ENCODE measurements at places on chromosomes 12 and 14.

DNA sequence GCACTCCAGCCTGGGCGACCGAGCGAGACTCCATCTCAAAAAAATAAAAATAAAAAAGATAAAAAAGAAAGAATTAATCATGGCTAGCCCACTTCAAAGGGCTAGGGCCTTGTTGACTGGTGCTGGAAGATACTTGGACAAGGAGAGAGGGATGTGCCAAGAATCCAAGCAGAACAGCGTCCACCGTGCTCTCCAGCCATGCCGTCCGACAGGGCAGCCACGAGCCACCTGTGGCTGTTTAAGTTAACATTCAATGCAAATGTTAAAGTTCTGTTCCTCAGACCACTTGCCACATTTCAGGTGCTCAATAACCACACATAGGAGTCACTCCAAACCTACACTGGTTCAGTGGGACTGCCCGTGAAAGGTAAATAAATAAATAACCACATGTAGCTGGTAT lies 21.4 kb downstream of the SLC6A13 start:
- DNase-seq, result no peak

- DNase-seq, result no peak
Measured at GRCh38 chr14:54623279-54624004, 56.5 kb downstream of the SAMD4A start.

DNA sequence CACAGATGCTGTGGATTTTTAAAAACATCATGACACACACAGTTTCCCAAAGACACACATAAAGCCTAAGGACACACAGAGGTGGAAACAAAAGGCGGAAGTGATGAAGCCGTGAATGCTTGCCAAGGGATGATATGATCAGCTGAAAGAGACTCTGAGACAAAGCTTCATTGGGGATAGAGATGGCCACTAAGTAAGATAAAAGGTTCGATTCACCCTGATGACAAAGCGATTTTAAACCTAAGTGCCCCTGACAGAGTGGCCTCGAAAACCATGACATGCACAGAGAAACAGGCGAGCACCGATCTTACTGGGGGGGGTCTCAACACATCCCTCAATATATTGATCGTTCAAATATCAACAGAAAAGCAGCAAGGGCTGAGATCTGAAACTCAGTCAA lies 20.3 kb upstream of the EIF5 start:
- DNase-seq, result peak; percentile 25

DNA sequence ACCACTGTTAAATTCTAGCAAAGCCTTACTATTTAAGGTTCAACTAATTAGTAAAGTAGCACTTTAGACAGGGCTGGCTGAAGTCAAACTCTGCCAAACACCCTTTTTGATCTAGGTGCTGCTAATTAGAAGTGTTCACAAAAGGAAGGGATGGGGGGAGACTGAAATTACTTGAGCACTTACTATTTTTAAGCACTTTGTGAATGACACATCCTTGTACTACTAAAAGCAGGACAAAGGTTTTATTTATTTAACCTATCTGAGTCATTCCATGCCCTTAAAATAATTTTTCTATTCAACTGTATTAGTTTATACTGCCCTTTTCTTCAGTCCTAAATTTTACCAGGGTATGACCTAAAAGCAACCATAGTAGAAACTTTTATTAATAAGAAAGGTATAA lies 20.1 kb downstream of the MBIP start:
- DNase-seq, result no peak

DNA sequence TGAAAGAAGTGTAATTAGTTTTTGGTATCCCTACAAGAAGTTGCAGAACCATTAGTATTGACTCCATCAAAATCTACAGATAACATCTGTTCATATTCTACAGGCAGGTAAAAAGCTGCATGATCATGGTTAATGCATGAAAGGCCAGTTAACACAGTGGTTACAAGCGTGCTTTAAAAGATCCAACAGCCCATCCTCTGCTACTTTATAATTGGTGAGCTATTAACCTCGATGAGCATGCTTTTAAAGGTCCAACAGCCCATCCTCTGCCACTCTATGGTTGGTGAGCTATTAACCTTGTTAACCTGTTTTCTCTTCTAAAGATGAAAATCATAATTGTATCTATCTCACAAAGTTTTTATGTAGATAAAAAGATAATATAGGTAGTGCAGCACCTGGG lies 289.3 kb downstream of the DUSP6 start:
- no peak for DNase-seq

DNA sequence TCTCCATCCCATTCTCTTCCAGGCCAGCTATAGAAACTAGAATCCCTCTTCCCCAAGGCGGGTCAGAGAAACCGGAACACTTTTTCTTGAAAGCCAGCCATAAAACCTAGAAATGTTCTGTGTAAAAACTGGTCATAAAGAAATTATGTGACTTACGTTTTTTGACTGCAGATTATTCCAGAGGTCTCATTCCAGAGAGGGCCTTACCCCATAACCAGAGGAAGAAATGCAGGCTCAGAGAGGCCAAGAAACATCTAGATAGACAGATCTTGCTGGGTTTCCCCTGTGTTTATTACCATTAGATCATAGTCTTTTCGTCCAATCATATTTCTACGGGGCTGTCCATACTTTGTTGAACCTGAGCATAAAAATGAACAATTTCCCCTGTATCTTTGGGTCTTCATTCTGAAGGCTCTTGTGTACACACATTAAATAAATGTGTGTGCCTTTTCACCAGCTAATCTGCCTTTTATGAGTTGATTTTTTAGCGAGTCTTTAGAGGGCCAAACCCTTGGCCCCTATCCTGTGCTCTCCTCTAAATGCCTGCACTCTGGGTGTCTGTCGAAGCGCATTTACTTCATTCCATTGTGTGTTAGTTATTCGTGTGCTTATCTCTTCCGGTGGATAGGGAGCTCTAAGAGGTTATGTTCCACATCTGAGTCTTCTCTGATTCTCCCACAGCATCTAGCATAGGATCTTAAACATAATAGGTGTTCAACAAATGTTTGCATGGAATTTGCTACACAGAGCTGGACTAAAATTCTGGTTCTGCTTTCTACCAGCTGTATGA lies 163.0 kb downstream of the ADCK1 start:
- no peak for DNase-seq

DNA sequence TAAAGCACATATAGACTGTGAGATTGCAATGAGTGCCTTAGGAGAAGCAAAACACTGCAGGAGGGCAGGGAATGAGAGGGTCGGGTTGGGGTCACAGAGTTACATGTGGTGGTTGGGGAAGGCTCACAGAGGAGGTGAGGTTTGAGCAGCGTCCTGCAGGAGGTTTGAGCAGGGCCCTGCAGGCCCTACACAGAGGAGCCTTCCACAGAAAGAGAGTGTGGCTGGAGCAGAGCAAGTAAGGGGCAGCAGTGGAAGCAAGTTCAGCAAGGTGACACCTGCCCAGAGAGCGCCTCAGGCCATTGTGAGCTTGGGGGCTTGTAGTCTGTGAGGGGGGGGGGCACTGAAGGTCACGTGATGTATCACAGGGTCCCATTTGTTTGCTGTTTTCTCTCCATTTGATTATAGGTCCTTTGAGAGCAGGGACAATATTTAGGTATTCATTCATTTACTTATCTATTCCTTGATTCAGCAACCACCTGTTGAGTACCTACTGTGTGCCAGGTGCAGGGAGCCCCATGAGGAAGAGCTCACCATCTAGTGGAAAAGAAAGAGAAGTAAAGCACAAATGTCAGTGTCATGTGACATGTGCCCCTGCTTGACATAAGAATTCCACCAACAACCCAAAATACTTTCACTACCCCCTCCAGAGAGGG lies 56.6 kb downstream of the GALNT16 start:
- no peak for DNase-seq

- DNase-seq, result peak; percentile 60
Measured at GRCh38 chr12:89464974-89465592, 59.5 kb downstream of the GALNT4 start.

DNA sequence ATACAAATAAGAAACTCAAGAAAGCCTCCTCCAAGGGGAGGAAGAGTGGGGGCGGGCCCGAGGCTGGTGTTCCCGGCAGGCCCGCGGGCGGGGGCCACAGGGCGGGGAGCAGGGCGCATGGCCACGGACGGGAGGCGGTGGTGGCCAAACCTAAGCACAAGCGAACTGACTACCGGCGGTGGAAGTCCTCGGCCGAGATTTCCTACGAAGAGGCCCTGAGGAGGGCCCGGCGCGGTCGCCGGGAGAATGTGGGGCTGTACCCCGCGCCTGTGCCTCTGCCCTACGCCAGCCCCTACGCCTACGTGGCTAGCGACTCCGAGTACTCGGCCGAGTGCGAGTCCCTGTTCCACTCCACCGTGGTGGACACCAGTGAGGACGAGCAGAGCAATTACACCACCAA lies 8.7 kb downstream of the DACT1 start:
- DNase-seq, result no peak

DNA sequence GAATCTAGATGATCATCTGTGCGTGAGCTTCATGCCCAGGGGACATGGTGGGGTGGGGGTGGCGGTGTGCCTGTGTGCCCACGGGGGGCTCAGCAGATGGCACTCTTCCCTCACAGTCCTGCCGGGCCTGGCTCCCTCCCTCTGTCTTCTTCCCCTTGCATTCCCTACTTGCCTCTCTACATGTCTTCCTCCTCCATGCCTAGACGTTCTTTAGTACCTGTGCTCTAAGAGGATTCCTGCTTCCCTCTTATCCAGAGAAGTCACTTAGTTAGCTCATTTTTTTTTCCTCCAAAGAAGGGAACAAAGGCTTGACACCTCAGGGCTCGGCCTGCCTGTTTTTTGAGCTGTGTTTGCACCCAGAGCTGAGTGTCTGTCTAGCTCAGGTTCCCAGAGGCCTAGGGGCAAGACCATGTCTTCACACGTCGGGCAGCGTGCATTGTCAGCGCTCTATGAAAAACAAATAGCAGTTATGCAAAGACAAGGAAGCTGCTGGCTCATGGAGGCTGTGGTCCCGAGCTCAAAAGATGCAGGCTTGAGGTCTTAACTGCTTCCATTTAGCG lies 48.8 kb downstream of the NINJ2 start:
- no peak for DNase-seq

DNA sequence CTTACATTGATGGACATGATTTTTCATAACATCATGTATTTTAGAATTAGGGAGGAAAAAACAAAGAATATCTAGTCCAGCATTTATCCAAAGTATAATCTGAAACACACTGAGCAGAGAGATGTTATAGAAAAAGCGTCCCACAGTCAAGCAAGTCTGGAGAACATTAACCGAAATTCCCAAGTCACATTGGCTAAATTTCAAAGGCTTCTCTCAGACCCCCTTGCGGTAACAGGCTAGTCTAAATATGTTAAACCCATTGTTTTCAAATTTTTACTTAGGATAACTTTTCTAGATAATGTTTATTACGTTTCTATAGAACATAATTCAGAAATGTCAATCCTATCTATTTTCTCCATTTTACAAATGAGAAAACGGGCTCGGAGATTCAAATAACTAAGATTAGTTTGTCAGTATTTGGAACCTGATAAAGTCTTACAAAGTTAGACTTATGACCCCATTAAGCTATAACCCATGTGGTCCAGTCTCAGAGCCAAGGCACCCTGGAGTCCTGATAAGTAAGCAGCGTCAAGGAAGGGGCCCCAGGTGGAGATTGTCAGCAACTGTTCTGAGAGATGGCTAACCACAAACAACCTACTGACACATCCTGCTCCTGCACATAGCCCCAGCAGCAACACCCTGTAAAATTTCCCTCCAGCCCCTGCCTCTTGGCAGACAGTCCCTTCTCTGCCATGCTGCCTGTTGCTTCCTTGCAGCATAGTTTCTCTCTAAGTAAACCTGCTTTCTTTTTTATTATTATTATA lies 220.6 kb upstream of the TMEM260 start:
- no peak for DNase-seq

DNA sequence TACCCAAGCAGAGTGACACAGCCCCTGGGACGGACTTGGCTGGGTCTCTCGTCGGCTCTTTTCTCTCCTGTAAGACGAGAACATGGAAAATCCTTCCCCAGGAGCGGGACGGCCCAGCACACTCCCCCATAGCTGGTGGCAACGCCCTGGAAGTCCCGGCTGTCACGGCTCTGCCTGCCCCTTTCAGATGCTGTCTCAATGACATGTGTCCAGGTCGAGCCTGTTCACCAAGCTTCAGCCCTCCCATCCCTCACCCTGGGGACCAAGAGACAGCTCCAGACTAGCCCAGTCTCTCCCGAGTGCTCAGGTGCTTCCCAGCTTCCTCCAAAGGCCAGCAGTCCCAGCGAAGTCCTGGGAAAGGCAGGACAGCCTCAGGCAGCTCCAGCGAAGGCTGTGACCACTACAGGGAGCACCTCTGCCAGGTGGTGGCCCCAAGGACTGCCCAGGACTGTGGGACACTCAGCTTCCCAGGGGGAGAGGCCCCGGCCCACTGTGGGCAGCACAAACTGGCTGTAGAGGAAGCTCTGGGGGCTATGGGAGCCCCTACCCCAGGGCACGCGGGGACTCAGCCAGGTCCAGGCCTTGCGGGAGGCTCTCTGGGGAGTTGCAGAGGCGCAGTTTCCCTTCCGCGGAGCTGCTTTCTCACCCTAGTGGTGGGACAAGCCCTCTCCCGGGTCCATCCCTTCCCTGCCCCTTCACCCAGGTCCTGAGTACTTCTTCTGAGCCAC lies 33.6 kb downstream of the TNFAIP2 start:
- DNase-seq, result no peak

GRCh38 chr12:52416795-52417194 lies 10.7 kb upstream of the KRT82 start:
- DNase-seq, result no peak

GRCh38 chr14:75040507-75040906 lies 10.8 kb downstream of the MLH3 start:
- DNase-seq, result no peak

GRCh38 chr12:19763488-19763887 lies 324.2 kb downstream of the AEBP2 start:
- DNase-seq, result no peak

- no peak for DNase-seq
Measured at GRCh38 chr12:124188084-124188483, 106.8 kb upstream of the RFLNA start.

DNA sequence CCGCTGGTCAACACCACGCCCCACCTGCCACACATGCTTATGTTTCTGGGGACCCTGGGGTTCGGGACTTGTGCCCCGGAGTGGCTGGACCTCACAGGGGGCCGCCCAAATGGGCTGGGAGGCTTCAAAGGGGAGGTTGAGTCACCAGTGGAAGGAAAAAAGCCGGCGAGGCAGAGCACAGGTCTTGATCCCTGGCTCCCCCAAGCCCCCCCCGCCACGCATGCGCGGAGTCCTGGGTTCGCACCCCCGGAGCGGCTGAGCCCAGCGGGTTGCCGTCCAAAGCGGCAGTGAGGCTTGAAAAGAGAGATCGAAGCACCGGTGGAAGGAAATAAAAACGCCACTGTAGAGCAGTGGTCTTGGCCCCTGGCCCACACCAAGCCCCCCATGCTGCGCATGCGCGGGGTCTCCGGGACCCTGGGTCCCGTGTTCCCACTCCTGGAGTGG lies 313.5 kb downstream of the ALG10 start:
- DNase-seq, result no peak

- no peak for DNase-seq
Measured at GRCh38 chr14:31898838-31899528, 178.1 kb upstream of the ARHGAP5 start.

GRCh38 chr14:67358924-67359774 lies 455 bp downstream of the ATP6V1D start:
- peak; percentile 23 for DNase-seq

DNA sequence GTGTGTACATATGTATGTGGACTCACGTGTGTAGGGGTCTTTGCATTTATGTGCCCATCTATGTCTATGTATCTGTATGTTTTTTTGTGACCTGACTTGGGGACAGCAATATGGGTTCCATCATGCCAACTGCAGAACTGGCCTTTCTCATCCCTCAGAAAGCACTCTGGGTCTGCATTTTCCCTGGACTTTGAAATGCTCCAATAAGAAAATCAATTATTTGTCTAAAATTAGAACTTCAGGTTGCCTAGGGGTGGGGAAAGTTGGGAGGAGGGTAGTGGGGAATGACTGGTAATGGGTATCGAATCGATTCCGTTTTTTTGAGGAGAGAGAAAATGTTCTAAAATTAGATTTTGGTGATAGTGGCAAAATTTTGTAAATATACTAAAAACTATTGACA lies 140.8 kb upstream of the NOS1 start:
- no peak for DNase-seq
